Regular cardiac myocyte (primary cell): ENCODE measurements at places on chromosomes 7 and 10. TPM values are rescaled to one million over a fixed set of nuclear protein-coding genes. Genes with fewer than 3 reads are reported as not detected.

The PVRIG gene
- total RNA-seq, result 0.19 TPM in 1 of 2 replicates, not detected in the other

The TIMM23B gene
- total RNA-seq, result 17.2 and 17.3 TPM in 2 replicates

The ITIH5 gene
- 0.19 and 1.4 TPM in 2 replicates for total RNA-seq

The LBX1 gene
- total RNA-seq, result not detected in 2 replicates

The SFTPA1 gene
- total RNA-seq, result not detected in 2 replicates
